ENCODE measurements at places on chromosomes 5 and 9.

GRCh38 chr9:132591751-132592314 lies 9.4 kb downstream of the BARHL1 start:
- no peak for DNase-seq

DNA sequence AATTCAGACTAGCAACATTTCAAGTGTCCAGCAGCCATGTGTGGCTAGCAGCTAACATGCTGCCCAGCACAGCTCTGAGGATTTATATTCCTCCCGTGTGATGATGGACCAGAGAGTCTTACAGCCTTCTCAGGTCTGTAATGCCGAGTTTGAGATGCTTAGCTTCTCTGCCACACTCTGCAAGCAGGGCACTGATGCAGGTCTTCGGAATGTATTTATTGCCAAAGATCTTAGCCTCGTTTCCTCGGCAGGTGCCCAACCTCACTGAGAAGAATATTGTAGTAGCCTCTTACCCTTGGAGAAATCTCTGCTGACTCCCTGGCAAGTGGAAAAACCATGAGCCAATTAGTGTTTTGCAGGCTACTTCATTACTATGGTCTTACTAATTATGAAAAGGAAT lies 3.7 kb upstream of the RAI14 start:
- DNase-seq: no peak

- DNase-seq: no peak
Observed at GRCh38 chr9:4507306-4508130, 17.2 kb downstream of the SLC1A1 start.

DNA sequence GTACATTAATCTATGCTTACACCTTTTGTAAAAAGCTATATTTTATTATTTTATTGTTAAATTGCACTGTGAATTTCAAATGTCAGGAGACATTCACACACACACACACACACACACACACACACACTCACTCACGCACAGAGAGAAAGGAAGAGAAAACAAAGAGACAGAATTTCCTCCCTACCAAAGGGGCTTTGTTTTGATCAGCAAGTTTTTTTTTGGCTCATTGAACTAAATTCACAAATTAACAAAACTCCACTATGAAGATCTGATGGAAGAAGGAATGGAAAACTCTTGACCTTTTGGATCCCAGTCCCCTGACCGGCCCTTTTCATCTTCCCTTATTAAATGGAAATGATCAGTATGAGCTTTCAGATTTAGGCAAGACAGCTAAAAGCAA lies 161.2 kb downstream of the PDE4D start:
- no peak for DNase-seq

- DNase-seq: no peak
Observed at GRCh38 chr9:95110921-95111525, 206.5 kb downstream of the FANCC start.

- no peak for DNase-seq
Observed at GRCh38 chr5:5306696-5307095, 115.8 kb upstream of the ICE1 start.

- no peak for DNase-seq
Observed at GRCh38 chr5:90071656-90072055, 337.9 kb downstream of the CETN3 start.

Measured in AML-193 (cell line).